B cell (primary cell): ENCODE measurements at places on chromosomes 1 and 21.
A peak's percentile ranks its signal among the peaks of the same experiment; 100 is the strongest.

DNA sequence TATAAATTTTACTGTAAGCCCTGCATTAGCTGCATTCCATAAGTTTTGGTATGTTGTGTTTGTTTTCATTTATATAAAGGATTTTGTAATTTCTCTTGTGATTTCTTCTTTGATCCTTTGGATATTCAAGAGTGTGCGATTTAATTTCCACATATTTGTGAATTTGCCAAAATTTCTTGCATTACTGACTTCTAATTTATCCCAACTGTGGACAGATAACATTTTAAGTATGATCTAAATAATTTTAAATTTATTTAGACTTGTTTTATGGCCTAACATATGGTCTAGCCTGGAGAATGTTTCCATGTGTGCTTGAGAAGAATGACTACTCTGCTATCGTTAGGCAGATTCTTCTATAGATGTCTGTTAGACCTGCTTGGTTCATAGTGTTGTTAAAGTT lies 23.2 kb downstream of the RPE65 start:
- DNase-seq, result no peak

GRCh38 chr1:147771226-147772125 lies 11.1 kb upstream of the GJA5 start:
- no peak for DNase-seq

DNA sequence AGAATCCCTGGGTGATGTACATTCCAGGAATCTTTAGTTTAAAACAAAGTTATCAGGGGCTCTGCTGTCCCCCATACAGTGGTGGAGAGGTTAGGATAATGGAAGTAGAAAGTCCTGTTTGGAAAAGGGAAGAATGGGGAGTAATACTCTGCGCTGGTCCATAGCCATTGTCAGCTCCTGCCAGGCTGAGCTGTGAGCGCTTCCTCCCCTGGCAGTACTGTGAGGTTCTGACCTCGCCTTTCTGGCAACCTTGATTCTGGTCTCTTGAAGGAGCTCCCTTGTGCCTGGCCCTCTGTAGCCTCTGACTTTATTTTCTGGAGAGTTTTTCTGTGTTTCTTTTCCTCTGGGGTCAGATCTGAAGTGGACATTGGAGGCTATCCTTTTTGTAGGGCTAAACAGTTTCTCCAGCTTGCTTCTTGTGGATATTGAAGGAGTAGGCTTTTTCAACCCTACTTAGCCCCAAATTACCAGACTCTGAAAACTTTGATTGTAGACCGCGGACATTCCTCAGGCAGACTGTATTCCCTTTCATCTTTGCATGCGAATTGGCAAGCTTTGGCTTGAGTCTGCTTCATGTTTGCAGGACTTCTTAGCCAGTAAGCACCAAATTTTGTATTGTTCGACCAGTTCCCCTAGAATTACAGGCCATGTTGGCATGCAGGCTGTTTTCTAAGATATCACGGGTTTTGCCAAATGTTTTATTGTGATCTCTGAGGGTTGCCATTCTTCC lies 13.8 kb downstream of the UBE4B start:
- DNase-seq, result no peak

- DNase-seq, result no peak
Observed at GRCh38 chr1:96922181-96922580, 200.6 kb downstream of the PTBP2 start.

DNA sequence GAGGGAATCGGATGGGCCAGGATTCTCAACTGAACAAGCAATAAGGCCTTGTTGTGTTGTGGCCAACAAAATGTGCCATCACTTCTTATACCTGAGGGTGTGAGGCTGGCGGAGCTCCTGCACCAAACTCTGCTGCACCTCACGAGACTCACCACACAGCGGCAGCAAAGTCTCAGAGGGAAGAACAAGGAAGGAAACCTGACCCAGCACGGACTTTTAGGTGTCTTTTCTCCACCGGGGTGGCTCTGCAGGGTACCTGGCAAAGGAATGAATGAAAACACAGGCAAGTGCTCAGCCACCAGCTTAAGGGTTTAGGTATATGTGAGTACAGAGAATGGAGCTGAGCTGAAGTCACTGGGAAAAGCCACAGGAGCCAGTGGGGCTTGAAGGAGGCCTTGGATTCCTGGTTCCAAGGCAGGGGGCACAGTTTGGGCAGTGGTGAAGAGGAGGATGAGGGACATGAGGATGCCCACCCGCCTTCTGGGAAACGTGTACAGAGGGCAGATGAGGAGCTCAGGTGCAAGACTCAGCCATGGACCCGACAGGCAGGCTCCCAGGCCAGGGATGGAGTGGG lies 31.1 kb upstream of the HSD3B1 start:
- peak; percentile 5 for DNase-seq

- no peak for DNase-seq
Observed at GRCh38 chr21:35441868-35442582, 392.9 kb upstream of the RUNX1 start.

- DNase-seq, result no peak
Observed at GRCh38 chr1:119771770-119772169, 3.1 kb upstream of the HMGCS2 start.

DNA sequence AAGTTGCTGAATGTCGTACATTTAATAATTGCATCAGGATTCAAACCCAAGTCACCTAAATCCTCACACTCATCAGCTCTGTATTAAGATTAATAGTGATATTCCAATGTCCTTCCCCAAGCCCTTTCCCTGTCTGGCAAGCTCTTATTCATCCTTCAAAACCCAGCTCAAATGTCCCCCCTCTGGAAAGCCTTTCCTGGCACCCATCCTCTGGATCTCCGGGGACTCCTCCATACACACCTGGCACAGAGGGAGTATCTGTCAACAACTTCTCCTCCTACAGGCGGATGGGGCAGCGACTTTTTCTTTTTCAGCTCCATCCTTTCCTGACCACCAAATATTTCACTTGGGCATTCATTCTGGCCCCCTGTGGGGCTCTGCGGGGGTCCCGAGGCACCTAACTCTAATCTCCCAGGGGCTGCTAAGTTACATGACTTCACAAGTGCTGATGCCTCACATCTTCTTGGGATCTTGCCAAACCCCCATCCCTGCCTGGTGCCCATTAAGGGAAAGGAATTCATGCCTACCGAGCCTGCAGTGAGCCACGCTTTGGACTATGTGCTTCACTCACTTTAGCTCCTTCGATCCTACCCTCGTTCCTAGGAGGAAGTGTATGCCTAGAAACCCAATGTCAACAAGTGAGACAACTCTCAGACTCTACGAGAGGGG lies 15.2 kb downstream of the TINAGL1 start:
- DNase-seq, result no peak

GRCh38 chr1:30768830-30769718 lies 11.5 kb upstream of the LAPTM5 start:
- no peak for DNase-seq

- DNase-seq, result no peak
Observed at GRCh38 chr1:154879038-154879421, 8.9 kb upstream of the KCNN3 start.

DNA sequence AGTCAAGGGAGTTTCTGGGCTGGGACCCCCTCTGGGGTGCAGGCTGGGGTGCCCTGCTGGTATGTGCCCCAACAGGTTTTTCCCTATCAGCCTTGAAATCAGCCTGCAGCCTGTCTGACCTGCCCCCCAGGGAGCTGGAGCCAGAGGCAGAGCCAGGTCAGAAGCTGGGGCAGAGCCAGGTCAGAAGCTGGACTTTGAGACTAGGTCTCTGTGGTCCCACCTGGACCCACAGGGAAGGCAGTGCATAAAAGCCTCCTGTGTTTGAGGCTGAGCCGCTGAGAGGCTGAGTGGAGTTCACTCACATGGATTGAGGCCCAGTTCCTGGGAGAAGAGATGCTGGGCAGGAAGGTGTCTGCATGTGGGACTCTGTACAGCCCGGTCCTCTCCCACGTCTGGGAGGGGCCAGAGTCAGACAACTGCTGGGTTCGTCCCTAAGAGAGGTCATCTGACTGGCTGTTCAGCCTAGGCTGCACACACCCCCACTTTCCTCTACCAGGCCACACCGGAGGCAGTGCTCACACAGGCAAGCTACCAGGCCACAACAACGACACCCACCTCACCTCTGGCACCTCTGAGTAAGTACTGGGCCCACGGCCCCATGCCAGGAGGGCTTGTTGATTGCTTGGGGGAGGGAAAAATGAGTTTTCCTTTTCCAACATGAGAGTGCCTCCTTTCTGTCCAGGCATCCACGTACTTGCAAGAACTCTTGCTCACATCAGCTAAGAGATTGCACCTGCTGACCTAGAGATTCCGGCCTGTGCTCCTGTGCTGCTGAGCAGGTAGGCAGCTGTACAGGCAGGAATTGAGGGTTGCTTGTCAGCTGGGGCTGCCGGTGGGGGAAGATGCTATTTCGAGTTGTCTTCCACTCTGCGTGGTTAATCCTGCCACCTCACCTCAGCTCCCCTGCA lies at the start of gene ANXA9:
Gene ANXA9 (plus strand): TSS at position 488 of the 908 bp plus-strand sequence. CDS start 814 bp downstream, outside the sequence.
- DNase-seq, result no peak

- no peak for DNase-seq
Observed at GRCh38 chr21:42395905-42396651, at the start of gene TMPRSS3. TMPRSS3 (minus strand) TSS chr21:42396052; CDS start chr21:42395417, 635 bp downstream.

DNA sequence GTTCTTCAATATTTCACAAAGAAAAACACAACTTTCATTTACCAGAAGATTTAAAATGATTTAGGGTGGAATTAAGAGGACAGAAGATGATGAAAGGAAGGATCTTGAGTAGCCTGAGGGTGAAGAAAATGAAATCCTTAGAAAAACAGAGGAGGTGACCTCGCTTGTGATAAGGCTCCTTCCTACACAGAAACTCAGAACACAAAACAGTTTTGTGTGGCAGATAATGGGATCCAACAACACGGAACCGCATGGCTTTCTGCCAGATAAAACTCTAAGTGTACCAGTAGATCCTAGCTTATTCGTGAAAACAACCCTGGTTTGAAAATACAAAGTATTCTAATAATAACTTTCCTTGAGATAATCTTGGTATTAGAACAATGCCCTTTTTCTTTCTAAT lies 74.0 kb upstream of the EXO1 start:
- DNase-seq, result no peak

- no peak for DNase-seq
Observed at GRCh38 chr1:2435091-2435490, 22.7 kb upstream of the PEX10 start.

GRCh38 chr1:241507189-241507863 lies 12.2 kb downstream of the FH start:
- DNase-seq, result no peak

- no peak for DNase-seq
Observed at GRCh38 chr1:166330096-166330495, 163.3 kb upstream of the FAM78B start.

DNA sequence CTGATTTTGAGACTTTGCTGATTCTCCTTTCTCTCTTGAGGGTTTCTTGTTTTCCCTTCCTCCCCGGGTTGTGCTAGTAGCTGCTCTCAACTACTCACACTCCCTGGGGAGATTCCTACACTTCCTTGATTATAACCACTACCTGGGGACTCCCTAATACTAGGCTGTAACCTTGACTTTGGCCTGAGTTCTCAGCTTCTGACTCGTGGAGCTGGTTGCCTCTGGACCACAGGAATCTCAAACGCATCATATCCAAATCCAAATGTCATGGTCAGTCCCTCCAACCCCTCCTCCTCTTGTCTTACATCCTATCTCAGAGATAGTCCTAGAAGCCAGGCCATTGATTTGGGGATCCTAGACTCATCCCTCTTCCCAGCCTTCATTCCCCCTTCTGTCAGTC lies 12.0 kb downstream of the MOV10 start:
- no peak for DNase-seq
